Activated naive CD8-positive, alpha-beta T cell treated with anti-CD3 and anti-CD28 coated beads for 36 hours (primary cell): ENCODE measurements at places on chromosomes 12 and 14. TPM values are rescaled to one million over a fixed set of nuclear protein-coding genes. Genes with fewer than 3 reads are reported as not detected.

The DAO gene
- not detected for total RNA-seq

DNA sequence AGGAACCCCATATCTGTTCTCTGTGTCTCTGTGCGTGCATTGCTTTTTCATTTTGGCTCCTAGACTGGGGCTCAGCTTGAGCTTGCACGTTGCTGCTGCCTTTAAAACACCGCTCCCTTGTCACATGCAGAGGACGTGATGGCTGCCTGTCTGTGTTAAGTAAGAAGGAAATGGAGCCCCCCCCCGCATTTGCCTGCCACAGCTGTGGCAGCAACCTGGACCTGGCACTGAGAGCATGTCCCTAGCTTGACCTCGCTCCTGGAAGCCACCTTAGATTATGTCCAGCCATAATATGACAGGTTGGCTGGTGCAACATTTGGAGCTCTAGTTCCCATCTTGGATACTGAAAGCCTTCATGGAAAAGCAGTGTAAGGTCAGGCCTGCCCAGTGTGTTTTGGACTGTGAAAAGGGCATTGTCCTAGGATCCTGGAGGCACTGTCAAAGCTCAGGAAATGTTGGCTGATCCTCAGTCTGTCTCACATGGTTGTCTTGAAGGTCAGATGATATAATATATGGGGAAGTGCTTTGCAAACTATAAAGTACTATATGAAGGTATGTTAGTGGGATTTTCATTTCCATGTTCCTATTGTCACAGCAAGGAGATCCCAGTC is 73.8 kb downstream of the PRKCH start:
- H3K4me1 ChIP-seq = peaks cover 83% of the 10 kb centered on the region
- peaks cover 68% of the 10 kb centered on the region for H3K36me3 ChIP-seq
- H3K27me3 ChIP-seq = no peaks in the 10 kb centered on the region
- DNase-seq = no peak

DNA sequence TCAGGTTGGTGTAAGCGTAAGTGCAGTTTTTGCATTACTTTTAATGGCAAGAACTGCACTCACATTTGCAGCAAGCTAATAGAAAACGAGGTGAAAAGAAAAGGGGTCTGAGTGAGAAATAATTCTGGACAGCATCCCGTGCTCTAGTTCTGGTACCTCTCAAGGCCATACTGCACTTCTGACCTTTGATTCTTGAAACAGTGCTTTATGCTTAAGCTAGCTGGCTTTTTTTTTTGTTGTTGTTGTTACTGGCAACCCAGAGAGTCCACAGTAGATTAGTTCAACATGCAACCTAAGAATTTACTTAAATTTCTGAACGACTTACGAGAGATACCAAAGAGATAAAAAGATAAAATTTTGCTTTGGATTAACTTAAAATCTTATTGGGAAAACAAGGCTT is 75.2 kb upstream of the PRKD1 start:
- H3K4me1 ChIP-seq = no peaks in the 10 kb centered on the region
- no peak overlapping the region for H3K27ac ChIP-seq
- no peak for DNase-seq
- no peak overlapping the region for H3K4me3 ChIP-seq

The OR4K5 gene
- not detected for total RNA-seq

- no peak overlapping the region for H3K4me3 ChIP-seq
- H3K27me3 ChIP-seq = no peaks in the 10 kb centered on the region
- DNase-seq = no peak
- no peak overlapping the region for H3K27ac ChIP-seq
- no peaks in the 10 kb centered on the region for H3K36me3 ChIP-seq
Measured at GRCh38 chr14:58060898-58061297, 91.1 kb downstream of the ARMH4 start.
